Heart right ventricle (tissue), 16 donors: ENCODE measurements at places on chromosomes 1 and 21. TPM values are rescaled to one million over a fixed set of nuclear protein-coding genes. Genes with fewer than 3 reads are reported as not detected.

MAP3K7CL gene
- 4.0 TPM for total RNA-seq

RO60 gene
- total RNA-seq = 60.4 TPM

LRRC71 gene
- total RNA-seq = 0.35 TPM

ANKRD65 gene
- 1.6 TPM for total RNA-seq

NPR1 gene
- total RNA-seq = 10.4 TPM

DMRTA2 gene
- not detected for total RNA-seq

DYNLT4 gene
- total RNA-seq = 1.2 TPM

SIM2 gene
- not detected for total RNA-seq

GRCh38 chr1:180542113-180542837 lies 16.5 kb upstream of the OVAAL start:
- DNase-seq = no peak

- no peak for DNase-seq
These were observed 3.9 kb upstream of the ITLN1 start for GRCh38 chr1:160888926-160889325.

- DNase-seq = no peak
These were observed 26.8 kb downstream of the GADD45A start for GRCh38 chr1:67711855-67712212.

DNA sequence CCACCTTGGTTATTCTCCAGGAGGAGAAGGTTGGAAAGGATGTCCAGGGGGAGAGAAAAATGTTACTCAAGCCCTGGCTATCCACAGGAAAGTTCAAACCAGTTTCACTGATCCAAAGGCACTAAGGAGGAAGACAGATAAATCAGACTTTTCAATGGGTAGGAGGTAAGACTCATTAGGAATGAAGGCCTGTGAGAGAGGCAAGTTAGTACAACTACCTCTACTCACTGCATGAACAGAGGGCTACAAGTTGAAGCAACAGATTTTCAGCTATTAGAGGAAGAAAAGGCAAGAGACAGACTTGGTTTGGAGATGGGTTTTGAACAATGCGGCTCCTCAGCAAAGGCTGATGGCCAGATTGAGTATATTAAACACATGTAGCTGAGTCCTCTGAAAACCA lies 16.9 kb downstream of the CD160 start:
- no peak for DNase-seq

GRCh38 chr1:67355745-67356424 lies 48.2 kb downstream of the IL12RB2 start:
- DNase-seq = no peak

GRCh38 chr1:84704872-84705417 lies 14.7 kb upstream of the SSX2IP start:
- no peak for DNase-seq

DNA sequence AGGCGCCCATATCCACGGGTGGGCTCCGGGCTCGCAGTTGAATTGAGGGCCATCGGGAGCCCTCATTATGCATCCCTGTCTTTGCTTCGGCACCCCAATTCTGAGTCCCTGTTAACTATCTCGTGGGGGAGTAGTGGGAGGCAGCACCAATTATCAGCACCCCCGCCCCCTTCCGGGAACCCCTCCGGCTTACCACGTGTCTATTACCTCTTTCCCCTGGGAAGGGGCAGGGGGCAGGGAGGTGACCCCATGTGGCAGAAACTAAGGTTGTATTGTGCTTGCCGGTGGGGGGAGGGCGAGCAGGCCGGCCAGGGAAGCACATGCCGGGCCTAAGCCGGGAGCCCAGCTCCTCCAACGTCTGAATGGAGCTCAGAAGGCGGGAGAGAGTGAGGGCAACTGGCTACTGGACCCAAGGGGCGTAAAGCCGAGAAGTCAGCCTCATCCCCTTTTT lies 1.0 kb downstream of the LIN28A start:
- DNase-seq = no peak

DNA sequence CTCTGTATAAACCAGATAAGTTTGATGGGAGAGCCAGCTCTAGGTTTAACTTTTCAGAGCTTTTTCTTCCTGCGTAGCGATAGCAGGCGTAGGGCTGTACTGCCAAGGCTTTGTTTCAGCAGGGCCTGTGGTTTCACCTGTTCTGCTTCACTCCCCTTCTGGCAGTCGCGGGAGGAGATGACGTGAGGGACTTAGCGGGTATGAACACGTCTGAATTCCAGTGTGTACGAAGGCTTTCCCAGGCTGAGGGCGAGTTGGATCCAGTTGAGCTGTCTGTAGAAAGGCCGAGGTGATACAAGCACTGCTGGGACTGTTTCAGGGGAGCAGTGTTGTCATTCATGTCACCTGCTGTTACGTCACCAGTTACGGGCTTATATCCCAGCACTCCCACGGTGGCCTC lies 21.2 kb downstream of the PEX14 start:
- no peak for DNase-seq

DNA sequence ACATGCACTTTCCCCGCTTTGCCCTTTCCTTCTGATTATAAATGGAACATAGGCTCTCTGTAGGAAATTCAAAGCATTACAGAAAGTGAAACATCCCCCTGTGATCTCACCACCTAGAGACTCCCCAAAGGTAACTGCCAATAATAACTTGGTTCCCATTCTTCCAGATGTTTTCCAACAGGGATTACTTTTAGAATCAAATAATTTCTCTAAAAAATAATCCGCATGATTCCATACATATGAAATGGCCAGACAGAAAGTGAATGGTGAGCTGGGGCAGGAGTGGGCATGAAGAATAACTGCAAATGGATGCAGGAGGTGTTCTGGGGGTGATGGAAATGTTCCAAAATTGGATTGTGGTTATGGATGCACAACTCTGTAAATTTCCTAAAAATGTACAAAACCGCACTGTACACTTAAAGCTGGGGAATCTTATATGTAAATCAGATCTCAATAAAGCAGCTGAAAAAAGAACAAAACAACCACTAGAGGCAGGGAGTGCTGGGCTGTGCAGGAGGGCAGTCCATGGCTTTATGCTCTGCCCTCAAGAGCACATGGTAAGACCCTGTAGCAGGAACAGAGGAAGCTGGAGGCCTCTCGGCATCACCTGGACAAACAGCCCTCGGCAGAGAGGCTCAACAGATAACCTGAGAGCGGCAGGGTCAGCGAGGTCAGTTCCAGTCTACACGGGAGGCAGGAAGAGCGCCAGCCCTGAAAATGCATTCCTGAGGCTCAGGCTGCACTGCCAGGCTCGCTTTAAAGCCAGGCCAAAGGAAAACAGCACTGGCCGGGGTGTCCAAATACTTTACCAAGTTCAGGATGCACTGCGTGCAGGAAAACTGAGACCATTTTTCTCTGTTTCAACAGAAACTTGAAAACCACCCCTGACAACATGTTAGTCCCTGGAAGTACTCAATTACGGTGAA lies 39.7 kb downstream of the CAPZB start:
- no peak for DNase-seq

GRCh38 chr1:150281221-150281757 lies 1.1 kb upstream of the CIART start:
- DNase-seq = peak; percentile 81

GRCh38 chr21:34021726-34022125 lies 51.7 kb upstream of the MRPS6 start:
- DNase-seq = no peak

DNA sequence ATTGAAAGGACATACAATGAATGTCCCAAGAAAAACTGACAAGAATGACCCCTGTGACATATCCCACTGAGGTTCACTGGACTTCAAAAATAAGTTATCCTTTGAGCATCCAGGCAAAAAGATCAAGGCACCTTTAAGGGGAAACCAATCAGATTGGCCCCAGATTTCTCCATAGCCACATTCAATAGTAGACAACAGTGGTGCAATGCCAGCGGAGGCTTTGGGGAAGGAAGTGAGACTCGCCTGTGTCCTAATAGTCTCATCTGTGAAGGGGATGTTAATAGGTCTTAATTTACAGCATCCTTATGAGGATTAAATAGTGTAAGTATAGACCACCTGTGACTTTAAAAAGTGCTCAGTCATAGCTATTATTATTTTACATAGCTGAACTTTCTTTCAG lies 21.5 kb downstream of the RPL5 start:
- DNase-seq = no peak

- no peak for DNase-seq
These were observed 367.1 kb upstream of the ESRRG start for GRCh38 chr1:217090060-217090911.

- no peak for DNase-seq
These were observed 9.7 kb upstream of the LHX8 start for GRCh38 chr1:75124510-75124909.

DNA sequence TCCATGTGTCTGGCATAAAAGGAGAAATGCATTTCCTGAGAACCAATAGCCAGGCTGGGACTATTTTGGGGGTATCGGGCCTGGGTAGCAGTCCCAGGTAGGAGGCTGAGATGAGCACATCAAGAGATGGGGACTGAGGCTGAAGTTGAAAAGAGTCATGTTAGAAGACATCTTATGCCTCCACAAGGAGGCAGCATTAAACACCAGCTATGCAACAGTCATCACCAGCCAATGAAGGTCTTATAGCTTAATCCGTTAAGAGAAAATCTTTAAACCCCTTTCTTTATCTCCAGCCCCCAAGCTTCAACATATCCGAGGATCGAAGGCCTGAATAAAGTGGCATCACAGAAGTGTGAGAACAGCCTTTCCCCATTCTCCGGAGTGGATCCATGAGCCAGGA lies 640.7 kb upstream of the PTBP2 start:
- no peak for DNase-seq

DNA sequence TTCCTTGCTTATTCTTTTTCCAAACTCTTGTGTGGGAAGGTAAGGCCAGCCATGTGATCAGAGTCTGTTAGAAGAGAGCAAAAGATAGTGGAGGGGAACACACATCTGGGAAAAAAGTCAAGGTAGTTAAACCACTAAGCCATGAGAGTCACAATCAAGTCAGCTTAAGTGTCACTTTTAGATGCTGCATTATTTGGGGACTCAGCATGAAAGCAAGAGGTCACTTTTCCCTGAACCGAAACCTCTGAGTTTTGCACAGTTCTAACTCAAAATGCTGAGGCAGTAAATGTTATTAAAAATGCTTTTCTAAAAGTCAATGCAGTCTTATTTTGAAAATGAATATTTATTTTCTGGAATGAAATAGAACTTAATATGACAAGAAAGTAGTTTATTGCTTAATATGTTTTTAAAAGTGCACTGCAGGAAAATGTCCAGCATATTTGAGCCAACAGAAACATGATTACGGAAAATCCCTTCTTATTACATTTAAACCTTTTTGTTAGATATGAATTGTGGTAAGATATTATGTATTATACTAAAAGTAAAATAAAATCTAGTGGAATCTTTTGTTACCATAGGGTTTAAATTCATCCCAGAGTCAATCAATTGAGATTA lies 69.3 kb downstream of the RBM11 start:
- DNase-seq = no peak
